Skin of body (tissue), 3 donors: ENCODE measurements at places on chromosomes 5 and 9. TPM values are rescaled to one million over a fixed set of nuclear protein-coding genes. Genes with fewer than 3 reads are reported as not detected.
A peak's percentile ranks its signal among the peaks of the same experiment; 100 is the strongest.

DNA sequence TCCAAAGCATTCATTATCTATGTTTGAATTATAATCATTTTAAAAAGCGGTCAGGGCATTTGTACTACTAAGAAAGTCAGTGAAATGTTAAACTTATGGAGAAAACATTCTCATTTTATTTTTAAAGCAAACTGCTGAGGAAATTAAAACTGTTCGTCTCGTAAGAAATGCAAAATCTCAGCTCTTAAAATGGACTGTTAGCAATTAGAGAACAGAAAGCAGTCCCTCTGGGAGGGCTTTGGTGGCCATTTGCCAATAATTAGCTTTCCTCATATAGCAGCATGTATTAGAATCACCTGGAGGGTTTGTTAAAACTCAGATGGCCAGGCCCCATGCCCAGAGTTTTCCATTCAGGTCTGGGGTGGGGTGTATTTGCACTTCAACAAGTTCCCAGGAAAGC, 120.7 kb upstream of the RASEF start:
- no peak for DNase-seq

DNA sequence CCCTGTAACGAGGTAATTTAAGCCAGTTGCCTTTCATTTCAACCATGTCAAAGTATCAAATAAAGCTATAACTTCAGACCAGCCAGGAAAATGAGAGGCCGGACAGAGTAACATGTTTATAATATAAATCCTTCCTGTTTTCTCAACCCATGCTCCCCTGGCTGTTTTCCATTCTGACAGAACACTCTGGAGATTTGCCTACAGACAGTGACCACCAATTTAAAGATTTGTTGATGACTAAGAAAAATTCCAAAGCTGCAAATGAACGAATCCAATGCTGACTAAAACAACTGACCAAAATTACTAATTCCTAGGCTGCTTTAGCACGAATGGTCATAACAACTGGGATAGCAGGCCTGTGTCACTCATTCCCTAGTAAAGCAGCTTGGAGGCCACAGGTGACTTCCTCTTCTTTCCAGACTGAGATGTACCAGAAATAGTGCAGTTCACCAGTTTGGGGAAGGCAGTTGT, 141.4 kb downstream of the AOPEP start:
- DNase-seq, result no peak

DNA sequence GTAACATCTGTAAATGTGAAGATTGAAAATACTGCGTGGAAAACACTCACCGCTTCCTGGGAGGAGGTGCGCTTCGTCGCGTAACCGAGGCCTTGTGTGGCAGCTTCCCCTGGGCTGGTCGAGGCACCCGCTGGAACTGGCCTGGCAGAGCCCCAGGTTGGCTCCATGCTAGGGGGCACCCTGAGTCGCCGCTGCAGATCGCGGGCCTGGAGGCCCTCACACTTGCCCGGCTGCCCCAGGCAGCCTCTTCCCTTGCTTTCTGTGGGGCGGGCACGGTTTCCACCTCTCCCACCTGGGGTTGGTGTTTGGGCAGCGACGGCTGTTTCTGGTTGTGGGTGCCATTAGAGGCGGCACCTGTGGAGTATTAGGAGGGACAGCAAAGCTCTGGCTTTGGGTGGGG, 852 bp downstream of the ZNF354C start:
- DNase-seq, result no peak

- DNase-seq, result no peak
These were observed 143.9 kb upstream of the LHFPL2 start for GRCh38 chr5:78792345-78793055.

The HTR4 gene
- not detected for total RNA-seq

DNA sequence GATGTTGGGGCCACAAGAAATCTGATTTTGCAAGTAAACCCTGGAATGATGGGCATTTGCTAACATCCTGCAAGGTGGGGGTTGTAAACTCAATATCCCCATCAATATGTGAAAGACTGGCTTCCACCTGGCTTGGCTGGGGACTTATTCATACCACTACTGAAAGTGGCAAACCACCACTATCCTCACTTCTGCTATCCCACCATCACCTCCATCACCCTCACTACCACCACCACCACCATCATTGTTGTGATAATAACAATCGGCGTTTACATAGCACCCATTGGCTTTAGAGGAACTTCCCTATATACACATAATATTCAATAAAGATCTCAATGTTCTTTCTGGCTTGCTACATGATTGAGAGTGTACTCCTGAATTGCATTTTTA, 224.7 kb upstream of the DAP start:
- DNase-seq, result no peak

- DNase-seq, result no peak
These were observed 282.4 kb downstream of the NR3C1 start for GRCh38 chr5:143121135-143121475.

DNA sequence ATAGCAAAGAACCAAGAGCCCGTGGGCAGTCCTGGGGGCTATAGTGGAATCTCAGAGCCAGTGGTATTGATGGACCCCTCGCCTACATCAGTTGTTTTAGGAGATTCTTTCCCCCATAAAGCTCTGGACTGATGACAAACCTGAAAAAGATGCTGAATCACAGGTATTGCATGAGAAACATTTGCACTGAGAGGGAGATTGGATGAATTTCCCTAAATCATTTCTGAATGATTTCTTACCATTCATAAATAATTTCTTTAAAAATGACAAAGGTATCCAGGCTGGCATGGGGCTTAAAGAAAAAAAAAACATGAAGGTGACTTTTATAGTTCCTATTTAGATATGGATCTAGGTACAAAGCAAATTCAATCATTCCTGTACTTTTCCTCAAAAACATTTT, 54.0 kb upstream of the SLIT3 start:
- no peak for DNase-seq

The ABCA1 gene
- total RNA-seq, result 61.2 TPM

GRCh38 chr5:171418982-171419687, at the start of gene FGF18:
Gene FGF18 (plus strand): TSS chr5:171419647. CDS start chr5:171420200, 553 bp downstream.
- DNase-seq, result peak; percentile 47

- DNase-seq, result no peak
These were observed 11.9 kb upstream of the TNIP1 start for GRCh38 chr5:151092762-151093161.

The CCL27 gene
- 7.6 TPM for total RNA-seq

The MAT2B gene
- total RNA-seq, result 60.6 TPM

GRCh38 chr9:133443982-133444381, 15.8 kb upstream of the CACFD1 start:
- no peak for DNase-seq

DNA sequence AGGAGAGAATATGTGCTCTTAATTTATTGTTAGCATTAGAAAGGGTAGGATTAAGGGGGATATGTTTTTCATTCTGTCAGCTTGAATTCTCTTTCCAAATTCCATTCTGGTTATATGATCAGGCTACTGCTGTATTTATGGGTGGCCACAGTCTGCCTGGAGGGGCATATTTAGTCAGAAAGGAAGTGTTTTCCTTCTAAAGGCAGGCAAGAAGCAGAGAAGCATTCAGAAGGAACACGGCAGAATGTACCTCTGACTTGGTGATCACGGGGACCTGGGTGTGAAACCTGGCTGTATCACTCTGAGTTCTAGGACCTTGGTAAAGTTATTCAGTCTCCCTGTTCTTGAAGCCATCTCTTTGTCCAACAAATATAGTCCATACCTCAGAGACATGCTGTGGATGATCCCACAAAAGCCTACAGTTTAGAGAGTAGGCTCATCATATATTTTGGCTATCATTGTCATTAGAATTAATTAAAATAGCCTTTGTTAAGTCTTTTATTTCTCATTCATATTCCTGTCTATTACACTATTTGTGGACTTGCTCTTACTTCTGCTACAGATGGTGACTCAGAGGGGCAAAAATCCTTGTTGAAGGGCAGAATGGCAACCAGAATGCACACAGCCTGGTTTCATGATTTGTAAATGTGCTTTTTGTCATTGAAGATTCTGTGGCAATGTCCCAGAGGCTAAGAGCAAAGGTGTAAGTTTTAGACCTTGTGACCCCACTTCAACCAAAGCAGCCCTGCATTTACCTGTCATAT, 2.7 kb downstream of the TNC start:
- DNase-seq, result no peak

The PTGES gene
- total RNA-seq, result 9.1 TPM

- peak; percentile 23 for DNase-seq
These were observed 3.0 kb downstream of the RECK start for GRCh38 chr9:36039696-36040095.

DNA sequence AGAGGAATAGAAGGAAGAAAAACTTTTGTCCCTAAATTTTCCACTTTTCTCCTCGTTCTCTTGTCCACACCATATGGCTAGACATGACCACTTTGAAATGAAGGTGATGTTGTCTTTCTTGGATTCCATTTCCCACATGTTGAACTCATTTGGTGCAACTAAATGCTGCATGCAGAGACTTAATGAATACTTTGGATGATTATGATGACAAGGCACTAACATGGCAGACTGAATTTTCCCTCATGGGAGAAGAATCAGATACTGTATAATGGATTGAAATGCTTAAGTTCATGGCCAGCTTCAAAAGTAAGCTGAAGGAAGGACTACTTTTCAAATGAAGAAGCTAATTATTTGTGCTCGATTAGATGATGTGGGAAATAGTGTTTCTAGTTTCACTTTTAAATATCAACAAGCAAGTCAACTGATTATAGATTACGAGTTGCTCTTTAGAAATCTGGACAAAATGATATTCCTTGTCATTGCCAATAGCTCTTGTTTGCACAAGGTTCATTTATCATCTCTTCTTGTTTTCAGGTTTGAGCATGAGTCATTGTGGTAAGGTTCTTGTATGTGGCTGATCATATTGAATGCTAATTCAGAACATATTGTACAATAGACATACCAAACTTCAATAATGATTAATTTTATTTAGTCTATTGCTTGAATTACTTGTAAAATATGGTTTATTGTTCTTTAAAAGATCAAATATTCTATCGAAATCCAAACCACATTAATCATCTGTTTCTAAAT, 501.3 kb upstream of the FTMT start:
- DNase-seq, result peak; percentile 22

DNA sequence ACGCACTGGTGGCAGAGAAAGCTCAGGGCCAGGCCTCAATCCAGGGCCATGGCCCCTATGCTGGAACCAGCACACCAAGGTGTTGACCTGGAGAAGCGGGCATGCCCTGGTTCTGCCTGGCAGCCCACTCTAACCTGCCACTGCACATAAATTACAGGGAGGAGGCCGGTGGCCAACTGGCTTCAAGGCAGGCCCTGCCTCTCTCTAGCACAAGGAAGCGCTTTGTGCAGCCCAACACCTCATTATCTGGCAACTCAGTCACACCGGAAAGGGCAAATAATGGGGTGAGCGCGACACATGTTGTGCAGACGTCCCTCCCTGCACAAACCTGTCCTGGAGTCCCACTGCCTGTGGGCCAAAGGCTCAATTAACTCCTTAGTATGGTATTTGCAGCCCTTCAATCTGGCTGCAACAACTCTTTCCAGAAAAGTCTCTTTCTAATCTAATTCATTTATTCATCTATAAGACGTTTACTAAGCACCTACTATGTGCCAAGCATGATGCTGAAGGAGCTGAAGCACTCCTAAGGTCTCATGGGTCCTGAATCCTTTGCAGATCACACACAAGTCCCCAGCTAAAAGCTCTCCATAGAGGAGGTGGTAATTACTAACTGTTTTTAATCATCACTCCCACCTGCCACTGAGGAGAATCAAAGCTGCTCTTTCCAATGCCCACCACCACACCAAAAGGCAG, 24.9 kb downstream of the SHB start:
- no peak for DNase-seq

DNA sequence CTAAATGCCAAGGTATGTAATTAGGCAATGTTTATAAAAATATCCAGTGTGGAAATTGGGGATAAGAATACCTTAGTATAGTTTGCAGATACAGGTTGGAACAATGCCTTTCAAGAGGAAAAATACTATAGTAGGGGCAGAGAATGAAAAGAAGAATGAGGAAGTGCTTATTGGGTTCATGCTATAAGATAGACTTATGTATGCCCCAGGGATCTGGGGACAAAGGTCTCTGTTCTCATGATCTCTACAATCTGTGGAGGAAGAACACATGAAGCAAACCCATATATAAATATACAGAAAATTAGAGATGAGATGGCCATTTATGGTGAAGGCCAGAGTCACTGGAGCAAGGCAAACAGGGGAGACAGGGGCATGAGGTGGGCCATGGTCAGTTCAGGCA, 106.5 kb upstream of the DAB2 start:
- DNase-seq, result no peak

GRCh38 chr5:96616801-96617200, 45.4 kb upstream of the CAST start:
- no peak for DNase-seq

The CACNA1B gene
- 0.30 TPM for total RNA-seq

DNA sequence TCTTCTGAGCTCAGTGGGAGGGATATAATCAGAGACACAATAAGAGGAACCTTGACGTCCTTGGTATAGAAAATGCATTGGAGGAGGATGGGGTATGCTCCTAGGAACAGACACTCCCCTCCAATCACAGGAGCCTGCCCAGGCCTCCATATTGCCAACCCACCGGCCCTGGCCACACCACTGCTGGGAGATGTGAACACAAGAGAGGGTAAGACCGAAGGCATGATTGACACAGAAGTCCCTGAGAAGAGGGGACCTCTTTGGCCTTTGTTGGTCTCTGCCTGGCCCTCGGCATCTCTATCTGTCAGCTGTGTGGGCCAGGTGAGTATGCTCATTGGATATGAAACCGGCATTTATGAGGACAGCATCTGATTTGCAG, 62.0 kb downstream of the CRB2 start:
- no peak for DNase-seq

The FAM174A gene
- 15.7 TPM for total RNA-seq

The COL5A1 gene
- 349 TPM for total RNA-seq

GRCh38 chr5:150473673-150474358, 24.3 kb upstream of the RPS14 start:
- no peak for DNase-seq

DNA sequence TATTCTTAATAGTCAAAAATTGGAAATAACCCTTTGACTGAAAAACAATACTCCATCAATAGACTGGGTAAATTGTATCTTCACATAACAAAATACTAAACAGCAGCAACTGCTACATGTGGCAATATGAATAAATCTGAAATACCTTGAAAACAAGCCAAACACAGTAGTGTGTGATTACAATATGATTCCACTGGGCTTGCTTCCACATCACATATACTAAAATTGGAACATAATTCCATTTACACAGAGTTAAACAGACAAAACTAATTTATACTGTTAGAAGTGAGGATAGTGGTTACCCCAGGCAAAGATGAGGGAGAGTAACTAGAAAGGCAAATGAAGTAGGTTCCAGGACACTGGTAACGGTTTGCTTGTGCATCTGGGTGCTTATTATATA, 20.4 kb downstream of the FNIP1 start:
- peak; percentile 84 for DNase-seq

The C1QTNF3 gene
- total RNA-seq, result 34.8 TPM

- DNase-seq, result no peak
These were observed 19.8 kb downstream of the TNFSF15 start for GRCh38 chr9:114785866-114786650.
